A549 treated with CpdA at 1 μM for 4 hours (cell line): ENCODE measurements at places on chromosomes 5 and 9. TPM values are rescaled to one million over a fixed set of nuclear protein-coding genes. Genes with fewer than 3 reads are reported as not detected.

NFIL3 gene
- total RNA-seq = 13.6 to 16.1 TPM (median 14.2 TPM) in 5 replicates

SPATA31A3 gene
- not detected in 5 replicates for total RNA-seq

HRCT1 gene
- 0.11 to 0.14 TPM in 2 of 5 replicates, not detected in the others for total RNA-seq

ISL1 gene
- 0.09 TPM in 1 of 5 replicates, not detected in the others for total RNA-seq

SLC34A1 gene
- not detected in 5 replicates for total RNA-seq

HAVCR1 gene
- total RNA-seq = 26.6 to 46.6 TPM (median 37.2 TPM) in 5 replicates

GPX8 gene
- 38.0 to 48.1 TPM (median 38.8 TPM) in 5 replicates for total RNA-seq

PCA3 gene
- not detected in 5 replicates for total RNA-seq

CTNND2 gene
- total RNA-seq = not detected in 5 replicates

PCDHGB3 gene
- 0.15 to 0.35 TPM (median 0.20 TPM) in 5 replicates for total RNA-seq

GMCL2 gene
- not detected in 5 replicates for total RNA-seq

IL9 gene
- total RNA-seq = not detected in 5 replicates

IFNA21 gene
- total RNA-seq = not detected in 5 replicates

PCAT7 gene
- total RNA-seq = 0.71 to 1.1 TPM (median 0.80 TPM) in 5 replicates

F2RL1 gene
- total RNA-seq = 238 to 332 TPM (median 276 TPM) in 5 replicates

DND1 gene
- 0.47 to 1.0 TPM (median 0.82 TPM) in 5 replicates for total RNA-seq

PROB1 gene
- 0.27 to 0.33 TPM (median 0.31 TPM) in 5 replicates for total RNA-seq

GPX3 gene
- 14.0 to 19.3 TPM (median 17.8 TPM) in 5 replicates for total RNA-seq

APBA1 gene
- total RNA-seq = 0.10 to 0.43 TPM (median 0.33 TPM) in 5 replicates

SPAG8 gene
- total RNA-seq = 0.22 to 0.53 TPM (median 0.27 TPM) in 5 replicates

CDH9 gene
- total RNA-seq = not detected in 5 replicates

PCDHA4 gene
- total RNA-seq = 1.4 to 2.0 TPM (median 1.7 TPM) in 5 replicates

PTPN3 gene
- 13.3 to 17.1 TPM (median 15.5 TPM) in 5 replicates for total RNA-seq
